Head of caudate nucleus (tissue), 42 donors: ENCODE measurements at places on chromosomes 6 and 20.

DNA sequence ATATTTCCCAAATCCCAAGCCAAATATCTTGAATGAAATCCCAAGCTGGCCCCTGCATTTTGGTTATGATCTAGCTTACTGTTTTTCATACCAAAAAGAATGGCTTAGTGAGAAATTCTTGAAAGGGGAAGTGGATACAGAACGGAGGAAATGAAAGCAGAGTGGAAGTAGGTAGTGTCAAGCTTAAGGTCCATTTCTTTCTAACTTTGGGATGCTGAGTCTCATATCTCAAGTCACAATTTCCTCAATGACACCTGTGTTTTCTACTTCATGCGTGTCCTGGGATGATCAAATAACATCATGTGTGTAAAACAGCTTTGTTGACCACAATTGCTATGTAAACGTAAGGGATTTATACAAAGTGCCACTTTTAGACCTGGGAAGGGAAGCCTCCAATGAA, 238.8 kb upstream of the SLC35B3 start:
- no peak for DNase-seq

DNA sequence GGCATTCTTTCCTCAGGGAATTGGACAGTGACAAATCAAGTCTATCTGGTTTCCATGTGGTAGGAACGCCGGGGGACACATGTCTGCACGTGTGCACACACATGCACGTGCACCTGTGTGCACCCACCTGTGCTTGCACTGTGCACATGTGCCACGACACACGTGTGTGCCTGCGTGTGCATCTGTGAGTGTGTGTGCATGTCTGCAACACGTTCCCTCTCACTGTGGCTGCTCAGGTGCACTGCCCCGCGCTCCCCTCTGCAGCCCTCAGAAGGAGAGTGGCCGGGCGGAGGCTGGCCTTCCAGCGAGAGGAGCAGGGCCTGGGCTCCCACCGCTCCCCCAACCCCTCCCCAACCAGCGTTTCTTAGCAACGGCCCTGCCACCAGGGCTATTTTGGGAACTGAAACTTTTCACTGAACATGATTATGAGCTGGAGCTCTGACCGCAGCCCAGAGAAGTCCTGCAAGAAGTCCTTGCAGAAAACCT, 147.8 kb downstream of the PHACTR3 start:
- peak; percentile 46 for DNase-seq

GRCh38 chr20:53394433-53394832, 199.2 kb downstream of the ZNF217 start:
- no peak for DNase-seq

- DNase-seq = no peak
Measured at GRCh38 chr20:41671143-41671542, 53.0 kb upstream of the CHD6 start.

- no peak for DNase-seq
Measured at GRCh38 chr20:58327211-58327610, 17.7 kb downstream of the RAB22A start.

DNA sequence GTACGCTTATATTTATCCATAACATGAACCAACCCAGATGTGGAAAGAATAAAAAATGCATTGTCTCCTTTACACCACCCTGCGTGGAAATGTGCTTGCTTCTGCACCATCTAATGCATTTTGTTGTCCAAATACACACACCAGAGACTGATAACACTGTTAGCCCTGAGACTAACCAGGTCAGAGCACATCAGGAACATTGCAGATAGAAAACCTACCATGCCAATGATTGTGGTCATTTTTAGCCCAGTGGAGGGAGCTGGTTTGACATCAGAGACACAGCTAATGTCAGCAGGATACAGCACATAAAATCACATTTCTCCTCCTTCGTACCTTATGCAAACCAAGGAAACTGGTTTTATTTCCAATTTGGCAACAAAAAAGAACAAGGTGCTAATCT, 528.7 kb downstream of the DOK5 start:
- DNase-seq = no peak

GRCh38 chr6:144098993-144099392, 3.6 kb upstream of the SF3B5 start:
- no peak for DNase-seq

GRCh38 chr6:37607944-37608343, 89.7 kb downstream of the MDGA1 start:
- no peak for DNase-seq

DNA sequence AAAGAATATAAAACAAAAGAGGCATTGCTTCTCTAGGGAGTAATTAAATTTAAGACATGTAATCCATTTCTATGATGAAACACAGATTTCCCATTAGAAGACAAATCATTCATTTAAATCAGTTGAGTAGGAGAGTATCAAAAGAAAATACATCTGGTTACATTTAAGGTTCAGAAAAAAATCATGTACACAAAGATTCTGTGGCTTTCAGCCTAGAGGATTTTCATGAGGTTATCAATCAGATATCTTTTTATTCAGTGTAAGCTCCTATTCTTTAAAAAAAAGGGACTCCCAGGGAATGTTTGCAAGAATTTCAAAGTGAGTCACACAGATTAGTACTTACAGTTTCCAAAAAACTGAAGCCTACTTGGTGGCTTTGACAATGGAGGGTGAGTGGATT, 24.9 kb downstream of the COL21A1 start:
- DNase-seq = no peak

DNA sequence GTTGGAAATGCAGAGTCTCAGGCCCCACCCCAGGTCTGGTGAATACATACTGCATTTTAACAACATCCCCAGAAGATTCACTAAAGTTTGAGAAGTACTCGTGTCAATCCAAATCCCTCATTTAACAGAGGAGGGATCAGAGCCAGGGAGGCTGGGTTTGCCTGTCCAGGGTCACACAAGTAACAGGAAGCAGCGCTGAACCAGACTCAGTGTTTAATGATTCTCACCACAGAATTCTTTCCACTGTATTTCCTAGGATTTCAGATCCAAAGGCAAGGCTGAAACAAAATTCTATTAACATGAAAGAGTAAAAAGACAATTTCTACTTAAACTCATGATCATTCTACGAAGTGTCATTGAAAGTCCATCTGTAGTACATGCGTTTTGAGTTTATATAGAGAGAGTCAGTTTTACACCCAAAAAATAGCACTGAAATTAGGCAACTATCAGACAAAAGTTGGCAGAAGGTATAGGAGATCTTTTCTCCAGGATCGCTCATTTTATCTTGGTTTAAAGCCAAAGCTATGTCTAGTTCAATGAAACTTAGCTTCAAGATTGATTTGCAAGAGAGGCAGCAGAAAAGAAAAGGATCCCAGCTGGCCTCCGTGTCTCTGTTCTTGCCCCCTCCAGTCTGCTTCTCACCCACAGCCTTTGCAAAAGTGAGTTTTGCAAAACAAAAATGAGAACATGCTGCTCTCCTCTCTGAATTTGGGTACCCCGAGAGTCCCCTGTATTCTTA, 6.0 kb upstream of the AGPAT4 start:
- DNase-seq = no peak
